CD4-positive, alpha-beta memory T cell (primary cell): ENCODE measurements at places on chromosomes 5 and 9. TPM values are rescaled to one million over a fixed set of nuclear protein-coding genes. Genes with fewer than 3 reads are reported as not detected.
A peak's percentile ranks its signal among the peaks of the same experiment; 100 is the strongest.

DNA sequence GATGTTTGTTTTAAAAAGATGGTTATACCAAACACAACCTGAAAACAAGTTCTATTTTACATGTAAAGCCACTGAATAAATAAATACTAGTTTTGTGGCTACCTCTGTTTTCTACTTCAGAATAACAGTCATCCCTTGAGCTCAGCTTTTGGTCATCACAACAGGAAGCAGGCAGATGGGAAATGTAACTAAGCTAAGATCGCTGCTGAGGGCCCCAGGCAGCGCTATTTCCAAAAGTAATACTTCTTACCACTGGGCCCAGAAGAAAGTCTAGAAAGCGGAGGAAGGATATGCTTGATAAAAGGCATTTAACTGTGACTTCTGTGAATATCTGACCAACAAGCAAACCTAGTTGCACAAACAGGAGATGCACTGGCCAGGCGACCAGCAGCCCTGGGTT lies 61.4 kb downstream of the SERINC5 start:
- no peak overlapping the region for H3K4me3 ChIP-seq
- no peaks in the 10 kb centered on the region for H3K36me3 ChIP-seq
- no peaks in the 10 kb centered on the region for H3K27me3 ChIP-seq
- DNase-seq: no peak
- peaks cover 94% of the 10 kb centered on the region for H3K4me1 ChIP-seq

DNA sequence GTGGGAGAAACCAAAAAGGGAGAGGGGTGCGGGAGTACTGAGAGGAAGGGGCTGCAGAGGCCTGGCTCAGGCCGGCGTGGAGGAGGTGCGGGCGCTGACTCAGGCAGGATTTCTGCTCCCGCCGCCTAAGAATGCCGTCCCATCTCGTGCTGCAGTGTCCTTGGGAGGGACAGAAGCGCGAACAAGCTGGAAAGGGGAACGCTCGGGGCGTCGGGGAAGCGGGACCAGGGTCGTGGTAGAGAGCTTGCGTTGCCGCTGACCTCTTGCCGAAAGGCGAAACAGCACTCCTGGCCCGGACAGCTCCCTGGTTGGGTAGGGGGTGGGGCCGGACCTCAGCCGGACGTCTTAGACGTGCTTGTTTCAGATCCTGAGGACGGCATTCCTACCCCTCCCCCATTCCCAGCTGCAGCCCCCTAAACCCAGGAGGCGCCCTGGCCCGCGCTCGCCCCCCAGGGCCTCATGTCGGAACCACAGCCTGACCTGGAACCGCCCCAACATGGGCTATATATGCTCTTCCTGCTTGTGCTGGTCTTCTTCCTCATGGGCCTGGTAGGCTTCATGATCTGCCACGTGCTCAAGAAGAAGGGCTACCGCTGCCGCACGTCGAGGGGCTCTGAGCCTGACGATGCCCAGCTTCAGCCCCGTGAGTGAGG lies 1.1 kb downstream of the RELL2 start:
- H3K27ac ChIP-seq: peak overlapping the region; percentile 87
- peaks cover 9% of the 10 kb centered on the region for H3K36me3 ChIP-seq
- peak overlapping the region; percentile 84 for H3K4me3 ChIP-seq

DNA sequence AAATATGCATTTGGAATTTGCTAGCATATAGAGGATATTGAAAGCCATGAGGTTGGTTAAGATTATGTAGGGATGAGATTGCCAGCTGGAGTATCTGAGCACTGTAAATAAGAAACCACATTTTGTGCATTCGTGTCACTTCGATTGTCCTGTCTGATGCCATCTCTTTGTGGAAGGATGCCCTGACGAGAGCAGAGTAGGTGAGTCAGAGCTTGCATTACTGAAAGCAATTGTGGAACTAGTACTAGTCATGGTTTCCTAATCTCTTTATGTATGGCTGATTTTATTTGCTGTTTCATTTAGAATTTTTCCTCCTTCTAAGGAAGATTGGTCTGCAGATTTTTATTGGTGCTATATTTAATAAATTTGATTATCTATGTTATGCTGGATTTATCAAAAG lies 14.5 kb upstream of the TAS2R1 start:
- H3K27ac ChIP-seq: no peak overlapping the region
- no peaks in the 10 kb centered on the region for H3K36me3 ChIP-seq
- H3K4me3 ChIP-seq: no peak overlapping the region
- no peaks in the 10 kb centered on the region for H3K27me3 ChIP-seq

DNA sequence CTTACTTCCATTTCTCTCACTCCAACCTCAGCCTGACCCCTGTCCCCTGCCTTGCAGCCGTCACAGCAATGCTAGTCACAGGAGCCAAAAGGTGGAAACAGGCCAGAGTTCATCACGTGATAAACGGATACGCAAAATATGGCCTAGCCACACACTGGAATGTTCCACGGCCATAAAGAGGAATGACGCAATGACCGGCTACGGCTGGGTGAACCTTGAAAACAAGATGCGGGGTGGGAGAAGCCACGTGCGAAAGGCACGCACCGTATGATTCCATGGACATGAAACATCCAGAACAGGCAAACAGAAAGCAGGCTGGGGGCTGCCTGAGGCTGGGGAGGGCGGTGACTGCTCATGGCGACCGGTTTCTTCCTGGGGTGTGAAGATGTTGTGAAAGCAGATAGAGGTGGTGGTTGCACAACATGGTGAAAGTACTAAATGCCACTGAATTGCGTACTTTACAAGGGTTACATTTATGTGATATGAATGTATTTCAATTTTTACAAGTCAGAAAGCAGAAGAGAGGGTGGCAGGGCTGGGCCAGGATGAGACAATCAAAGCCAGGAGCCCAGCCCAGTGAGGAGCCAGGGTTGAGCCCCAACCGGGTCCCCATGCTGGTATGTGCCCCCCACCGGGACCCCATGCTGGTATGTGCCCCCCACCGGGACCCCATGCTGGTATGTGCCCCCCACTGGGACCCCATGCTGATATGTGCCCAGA lies 117.8 kb upstream of the SARDH start:
- H3K27ac ChIP-seq: no peak overlapping the region
- no peaks in the 10 kb centered on the region for H3K27me3 ChIP-seq
- H3K4me1 ChIP-seq: no peaks in the 10 kb centered on the region
- H3K36me3 ChIP-seq: no peaks in the 10 kb centered on the region
- no peak overlapping the region for H3K4me3 ChIP-seq

DNA sequence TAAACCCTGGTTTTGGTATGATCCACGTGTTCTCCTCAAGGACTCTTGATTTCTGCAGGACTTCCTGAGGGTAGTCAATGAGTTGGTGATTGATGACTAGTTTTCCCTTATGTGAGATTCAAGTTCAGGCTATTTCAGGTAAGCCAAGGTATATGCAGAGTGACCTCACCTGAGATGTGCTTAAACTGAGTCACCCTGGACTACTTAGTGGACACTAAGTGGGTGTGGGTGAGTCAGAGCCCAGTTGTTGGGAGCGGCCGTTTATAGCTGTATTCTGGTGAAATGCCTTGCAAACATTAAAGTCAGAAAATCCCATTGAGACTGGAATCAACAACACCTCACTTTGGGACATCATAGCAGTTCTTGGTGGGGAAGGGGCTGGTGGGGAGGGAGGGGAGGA lies 62.9 kb downstream of the SLC28A3 start:
- H3K27me3 ChIP-seq: no peaks in the 10 kb centered on the region
- no peak overlapping the region for H3K4me3 ChIP-seq
- no peak overlapping the region for H3K27ac ChIP-seq
- no peaks in the 10 kb centered on the region for H3K36me3 ChIP-seq

- DNase-seq: no peak
- no peaks in the 10 kb centered on the region for H3K36me3 ChIP-seq
- H3K4me3 ChIP-seq: no peak overlapping the region
- H3K27ac ChIP-seq: no peak overlapping the region
- H3K4me1 ChIP-seq: no peaks in the 10 kb centered on the region
These were observed 298.5 kb upstream of the CD180 start for GRCh38 chr5:67495072-67495471.

- no peak for DNase-seq
- H3K4me3 ChIP-seq: no peak overlapping the region
- H3K4me1 ChIP-seq: peaks cover 30% of the 10 kb centered on the region
- no peak overlapping the region for H3K27ac ChIP-seq
These were observed 5.0 kb upstream of the SLC34A1 start for GRCh38 chr5:177378884-177379883.

DNA sequence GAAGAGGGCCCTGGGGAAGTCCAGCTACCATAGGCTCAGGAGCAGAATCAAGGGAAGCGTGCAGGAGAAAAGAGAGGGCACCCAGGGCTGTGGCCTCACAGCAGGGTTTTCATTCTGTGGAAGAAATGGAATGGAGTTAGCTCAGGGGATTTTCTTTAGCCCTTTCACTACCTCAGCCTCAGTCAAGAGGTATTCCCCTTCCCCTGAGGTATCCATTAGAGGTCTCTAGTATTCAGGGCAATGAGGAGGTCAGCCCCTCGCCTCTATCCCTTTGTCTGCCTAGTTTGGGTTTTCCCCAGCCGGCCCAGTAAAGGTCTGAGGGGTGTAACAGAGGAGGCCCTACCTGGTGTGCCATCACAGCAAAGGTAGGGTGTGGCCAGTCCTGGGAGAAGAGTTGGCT lies 21.5 kb downstream of the GFRA3 start:
- no peaks in the 10 kb centered on the region for H3K27me3 ChIP-seq
- no peaks in the 10 kb centered on the region for H3K36me3 ChIP-seq
- H3K27ac ChIP-seq: no peak overlapping the region
- no peak overlapping the region for H3K4me3 ChIP-seq

- no peak for DNase-seq
- H3K27ac ChIP-seq: no peak overlapping the region
These were observed 144.7 kb downstream of the RGS3 start for GRCh38 chr9:113608082-113608685.

Gene ADGRD2
- not detected for total RNA-seq

Gene F12
- not detected for total RNA-seq

Gene LRRTM2
- not detected for total RNA-seq
